Activated CD8-positive, alpha-beta T cell treated with anti-CD3 and anti-CD28 coated beads, Interleukin-2, amount 10 ng/mL, durations not matched to agents 7 days and 5 days (primary cell): ENCODE measurements at places on chromosomes 16 and 17. TPM values are rescaled to one million over a fixed set of nuclear protein-coding genes. Genes with fewer than 3 reads are reported as not detected.

DNA sequence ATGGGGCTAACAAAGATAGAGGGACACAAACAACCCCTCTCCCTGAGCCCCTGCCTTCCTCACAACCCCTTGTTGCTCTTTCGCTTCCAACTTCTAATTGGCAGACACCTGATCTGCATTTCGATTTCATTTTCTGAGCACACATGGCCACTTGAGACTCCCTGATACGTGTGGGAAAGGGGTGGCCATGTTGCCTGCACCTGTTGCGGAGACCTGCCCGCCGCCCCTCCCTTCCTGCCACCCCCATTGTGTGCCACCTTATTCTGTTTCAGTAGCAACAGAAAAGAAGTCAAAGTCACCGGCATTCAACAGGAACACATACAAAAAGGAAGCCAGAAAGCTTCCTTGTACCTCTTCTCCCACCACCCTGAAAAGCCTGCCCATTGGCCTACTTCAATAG lies 254.7 kb upstream of the SOX9 start:
- DNase-seq: no peak

- no peak for DNase-seq
Observed at GRCh38 chr17:14051692-14052091, 17.6 kb upstream of the COX10 start.

GRCh38 chr17:9414471-9414870 lies 161.1 kb downstream of the STX8 start:
- DNase-seq: no peak

The YPEL2 gene
- total RNA-seq: 9.0 TPM

The GAS7 gene
- total RNA-seq: 1.6 TPM

- no peak for DNase-seq
Observed at GRCh38 chr16:22217890-22218730, 12.0 kb downstream of the EEF2K start.

DNA sequence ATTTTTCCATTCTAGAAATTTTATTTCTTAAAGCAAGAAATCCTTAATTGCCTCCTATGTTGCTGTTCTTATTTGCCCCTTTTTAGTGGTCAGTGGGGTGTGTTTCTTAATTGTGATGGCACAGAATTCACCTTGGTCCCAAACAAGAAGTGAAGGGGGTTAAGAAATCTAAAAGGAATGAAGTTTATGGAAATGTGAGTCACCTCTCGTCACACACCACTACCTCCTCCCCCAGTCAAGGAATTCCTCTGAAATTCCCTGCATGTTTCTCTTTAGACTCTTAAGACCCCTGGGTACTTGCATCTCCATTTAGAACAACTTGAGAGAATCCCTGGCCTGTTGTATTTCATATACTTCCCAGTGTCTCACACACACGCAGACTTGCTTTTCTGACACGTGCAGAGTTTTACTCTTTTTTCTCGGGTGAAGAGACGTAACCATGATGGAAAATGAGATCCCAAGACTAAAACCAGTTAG lies 247.4 kb downstream of the PRKCA start:
- no peak for DNase-seq

The RBFOX1 gene
- not detected for total RNA-seq

- DNase-seq: no peak
Observed at GRCh38 chr17:2084766-2085647, 30.1 kb downstream of the HIC1 start.

DNA sequence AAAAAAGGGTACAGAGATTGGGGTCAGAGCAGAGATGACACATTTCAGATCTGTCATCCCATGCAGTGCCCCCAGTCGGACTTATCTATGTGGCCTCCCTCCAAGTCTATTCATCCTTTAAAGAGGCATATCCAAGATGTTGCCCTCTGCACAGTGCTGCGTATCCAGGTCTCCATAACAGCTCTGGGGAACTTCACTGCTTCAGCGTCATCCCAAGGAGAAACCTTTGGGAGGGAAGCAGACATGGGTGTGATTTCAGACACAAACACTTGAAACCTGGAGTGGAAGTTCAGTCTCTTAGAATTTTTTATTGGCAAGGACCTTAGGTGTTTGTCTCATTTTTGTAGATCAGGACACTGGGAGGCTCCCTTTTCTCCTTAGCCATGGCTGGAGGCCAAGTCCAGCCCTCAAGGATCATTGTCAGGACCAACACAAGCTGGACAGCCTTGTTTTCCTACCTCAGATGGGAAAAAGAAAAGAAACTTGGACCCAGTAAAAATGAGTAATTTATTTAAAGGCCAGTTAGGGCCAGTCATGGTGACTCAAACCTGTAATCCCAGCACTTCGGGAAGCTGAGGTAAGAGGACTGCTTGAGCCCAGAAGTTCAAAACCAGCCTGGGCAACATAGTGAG lies 23.9 kb upstream of the NLK start:
- DNase-seq: no peak

DNA sequence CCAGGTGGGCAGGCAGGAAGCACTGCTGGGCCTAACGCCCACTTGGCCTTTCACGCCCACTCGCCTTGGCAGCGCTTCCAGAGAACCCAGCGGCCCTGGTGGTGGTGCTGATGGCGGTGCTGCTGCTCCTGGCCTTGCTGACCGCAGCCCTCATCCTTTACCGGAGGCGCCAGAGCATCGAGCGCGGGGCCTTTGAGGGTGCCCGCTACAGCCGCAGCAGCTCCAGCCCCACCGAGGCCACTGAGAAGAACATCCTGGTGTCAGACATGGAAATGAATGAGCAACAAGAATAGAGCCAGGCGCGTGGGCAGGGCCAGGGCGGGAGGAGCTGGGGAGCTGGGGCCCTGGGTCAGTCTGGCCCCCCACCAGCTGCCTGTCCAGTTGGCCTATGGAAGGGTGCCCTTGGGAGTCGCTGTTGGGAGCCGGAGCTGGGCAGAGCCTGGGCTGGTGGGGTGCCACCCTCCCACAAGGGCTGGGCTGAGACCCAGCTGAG lies 64.7 kb downstream of the MRC2 start:
- DNase-seq: no peak

- DNase-seq: no peak
Observed at GRCh38 chr17:384622-385177, 32.1 kb upstream of the RPH3AL start.

GRCh38 chr16:57096192-57096591 lies 3.8 kb downstream of the CPNE2 start:
- DNase-seq: no peak

The CTRB2 gene
- total RNA-seq: not detected

DNA sequence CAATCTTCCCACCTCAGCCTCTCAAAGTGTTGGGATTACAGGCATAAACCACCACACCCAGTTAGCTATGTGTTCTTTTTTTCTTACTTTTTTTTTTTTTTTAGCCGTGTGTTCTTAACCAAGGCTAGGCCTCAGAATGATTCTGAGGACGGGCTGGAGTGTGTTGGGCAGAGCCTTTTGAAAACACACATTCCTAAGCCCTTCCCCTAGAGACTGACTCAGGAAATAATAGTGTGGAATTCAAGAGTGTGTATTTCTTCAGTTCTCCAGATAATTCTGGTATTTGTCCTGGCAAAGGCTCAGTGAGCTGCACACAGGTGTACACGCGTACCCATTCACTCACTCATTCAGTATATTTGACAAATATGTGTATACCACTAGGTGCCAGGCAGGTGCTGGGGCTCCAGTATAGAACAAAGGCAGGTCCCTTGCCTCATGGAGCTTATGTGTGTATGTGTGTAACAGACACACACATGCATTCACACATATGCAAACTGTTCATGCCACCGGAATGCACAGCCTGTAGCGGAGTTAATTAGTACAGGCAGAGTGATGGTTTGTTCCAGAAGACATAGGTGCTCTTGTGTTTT lies 19.4 kb upstream of the NFATC3 start:
- no peak for DNase-seq

The KRTAP4-4 gene
- total RNA-seq: not detected

GRCh38 chr16:7315813-7316212 lies 16.8 kb upstream of the RBFOX1 start:
- DNase-seq: no peak

The TAX1BP3 gene
- 18.0 TPM for total RNA-seq

The CORO6 gene
- 6.3 TPM for total RNA-seq

DNA sequence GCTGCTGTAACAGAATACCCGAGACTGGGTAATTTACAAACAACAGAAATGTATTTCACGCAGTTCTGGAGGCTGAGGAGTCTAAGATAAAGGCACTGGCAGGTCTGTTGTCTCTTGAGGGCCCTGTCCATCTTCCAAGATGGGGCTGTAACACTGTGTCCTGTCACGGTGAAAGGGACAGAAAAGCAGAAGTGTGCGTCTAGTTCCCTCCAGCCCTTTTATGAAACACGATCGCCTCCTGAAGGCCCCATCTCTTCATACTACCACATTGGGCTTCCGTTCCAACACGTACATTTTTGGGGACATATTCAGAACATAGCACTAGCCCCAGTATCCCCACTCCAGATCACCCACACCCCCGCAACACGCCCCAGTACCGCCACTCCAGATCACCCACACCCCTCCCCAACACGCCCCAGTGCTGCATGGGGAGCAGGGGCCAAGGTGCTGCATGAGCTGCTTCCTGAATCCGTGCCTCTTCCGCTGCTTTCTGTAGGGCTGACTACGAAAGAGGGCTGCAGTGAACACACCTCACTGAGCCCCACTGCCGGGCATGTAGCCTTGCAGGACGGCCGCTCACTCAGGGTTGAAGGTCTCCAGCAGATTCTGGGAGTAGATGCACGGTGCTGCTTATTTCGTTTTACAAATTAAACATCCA lies 91.9 kb downstream of the RPTOR start:
- DNase-seq: no peak

DNA sequence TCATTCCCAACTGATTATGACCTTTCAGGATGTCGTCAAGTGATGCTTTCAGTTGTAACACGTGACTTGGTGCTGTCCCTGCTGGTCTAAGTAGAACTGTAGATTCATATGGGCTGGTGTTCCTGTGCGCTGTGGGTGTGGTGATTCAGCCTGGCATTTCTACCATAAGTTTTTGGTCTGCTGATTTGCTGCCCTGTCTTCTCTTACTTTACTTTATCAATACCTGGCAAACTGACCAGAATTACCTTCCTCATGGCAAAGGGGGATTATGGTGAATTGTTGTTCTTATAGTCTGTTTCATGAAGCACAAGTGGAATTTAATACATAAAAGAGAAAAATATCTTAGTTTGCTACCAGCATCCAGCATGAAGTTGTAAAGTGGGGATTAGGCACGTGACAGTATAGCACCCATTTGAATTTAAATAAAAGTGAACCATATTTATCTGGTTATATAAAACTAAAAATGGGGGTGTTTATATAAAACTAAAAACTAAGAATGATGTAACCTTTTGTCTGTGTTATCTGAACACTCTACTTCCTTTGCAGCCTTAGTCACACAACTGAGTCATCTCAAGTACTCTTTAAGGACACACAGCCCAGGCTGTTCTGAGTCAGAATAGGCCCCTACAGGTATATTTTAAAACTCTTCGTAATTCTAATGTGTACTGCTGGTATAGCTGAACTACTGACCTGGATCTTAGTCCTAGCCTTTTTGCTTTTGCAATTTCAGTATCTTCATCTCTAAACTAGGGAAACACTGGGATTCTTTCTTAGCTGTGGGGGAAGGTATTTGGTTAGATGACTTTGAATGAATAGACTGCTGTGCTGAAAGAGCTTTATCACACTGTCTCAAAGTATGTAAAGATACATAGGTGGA lies 28.3 kb downstream of the TTC19 start:
- DNase-seq: peak; percentile 58

GRCh38 chr16:17149904-17150483 lies 320.8 kb downstream of the XYLT1 start:
- no peak for DNase-seq

DNA sequence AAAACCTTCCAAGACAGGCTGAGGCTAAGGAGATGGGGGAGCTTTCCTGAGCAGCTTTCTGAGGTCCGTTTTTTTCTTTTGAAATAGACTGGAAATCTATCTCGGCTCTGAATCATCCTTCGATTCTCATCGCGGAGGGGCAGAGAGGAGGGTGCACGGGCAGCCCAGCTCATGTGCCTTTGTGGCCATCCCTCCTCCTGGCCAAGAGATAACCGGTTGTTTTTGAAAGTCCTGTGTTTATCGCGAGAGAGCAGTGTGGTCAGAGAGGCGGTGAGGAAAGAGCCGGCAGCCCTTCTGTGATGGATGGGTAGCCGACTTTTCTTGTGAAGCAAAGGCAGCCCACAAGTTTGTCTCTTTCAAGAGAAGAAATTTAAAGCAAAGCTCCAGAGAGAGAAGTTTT lies 191.6 kb downstream of the CCDC182 start:
- DNase-seq: no peak

The NSRP1 gene
- 21.3 TPM for total RNA-seq

DNA sequence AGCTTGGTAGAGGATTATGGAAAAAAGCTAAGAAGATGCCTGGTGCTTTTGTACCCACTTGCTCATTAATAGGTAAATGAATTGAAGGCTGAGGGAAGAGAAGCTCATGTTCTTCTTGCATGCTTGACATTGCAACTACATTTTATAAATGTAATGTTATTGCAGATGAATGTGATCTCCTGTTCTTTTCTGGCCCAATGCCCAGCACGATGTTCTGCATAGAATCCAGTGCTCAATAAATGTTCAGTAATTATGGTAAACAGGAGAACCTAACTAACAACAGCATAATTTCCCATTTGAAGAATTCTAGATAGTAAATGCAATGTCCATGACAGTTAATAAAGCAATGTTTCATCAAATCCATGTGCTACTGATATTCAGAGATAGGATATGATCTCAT lies 638.2 kb upstream of the SOX9 start:
- DNase-seq: no peak

The SGCA gene
- not detected for total RNA-seq

DNA sequence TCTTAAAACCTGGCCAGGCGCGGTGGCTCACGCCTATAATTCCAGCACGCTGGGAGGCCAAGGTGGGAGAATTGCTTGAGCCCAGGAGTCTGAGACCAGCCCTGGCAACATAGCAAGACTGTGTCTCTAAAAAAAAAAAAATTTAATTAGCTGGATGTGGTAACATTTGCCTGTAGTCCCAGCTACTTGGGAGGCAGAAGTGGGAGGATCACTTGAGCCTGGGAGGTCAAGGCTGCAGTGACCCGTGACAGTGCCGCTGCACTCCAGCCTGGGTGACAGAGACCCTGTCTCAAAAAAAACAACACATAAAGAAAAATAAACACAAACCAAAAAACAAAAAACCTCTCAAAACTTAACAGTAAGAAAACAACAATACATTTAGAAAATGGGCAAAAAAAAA lies 106.3 kb downstream of the SMG6 start:
- DNase-seq: no peak

GRCh38 chr16:17056666-17057065 lies 414.1 kb downstream of the XYLT1 start:
- DNase-seq: no peak

DNA sequence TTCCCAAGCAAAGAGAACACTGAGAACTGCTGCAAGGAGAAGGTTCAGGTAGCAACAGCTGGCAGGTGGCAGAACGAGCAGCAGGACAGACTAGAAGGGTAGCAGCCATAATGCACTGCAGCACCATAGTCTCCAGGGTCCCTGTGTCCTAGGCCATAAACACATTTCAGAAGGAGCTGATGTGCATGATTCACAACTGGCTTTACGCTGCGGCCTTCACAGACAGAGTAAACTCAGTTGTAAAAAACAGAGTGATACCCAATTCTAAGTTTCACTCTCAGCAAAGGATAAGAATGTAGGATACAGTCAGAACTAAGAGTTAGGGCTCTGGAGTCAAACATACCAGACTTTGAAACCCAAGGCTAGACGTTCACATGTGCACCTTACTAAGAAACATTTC lies 24.4 kb downstream of the ARHGAP17 start:
- no peak for DNase-seq
